Mesenteric fat pad (tissue), 1 donor: ENCODE measurements at places on chromosomes 2 and 18.

- DNase-seq: no peak
These were observed 23.8 kb downstream of the SOWAHC start for GRCh38 chr2:109637749-109638570.

GRCh38 chr2:173235947-173236803 lies 118.5 kb upstream of the CDCA7 start:
- DNase-seq: no peak

DNA sequence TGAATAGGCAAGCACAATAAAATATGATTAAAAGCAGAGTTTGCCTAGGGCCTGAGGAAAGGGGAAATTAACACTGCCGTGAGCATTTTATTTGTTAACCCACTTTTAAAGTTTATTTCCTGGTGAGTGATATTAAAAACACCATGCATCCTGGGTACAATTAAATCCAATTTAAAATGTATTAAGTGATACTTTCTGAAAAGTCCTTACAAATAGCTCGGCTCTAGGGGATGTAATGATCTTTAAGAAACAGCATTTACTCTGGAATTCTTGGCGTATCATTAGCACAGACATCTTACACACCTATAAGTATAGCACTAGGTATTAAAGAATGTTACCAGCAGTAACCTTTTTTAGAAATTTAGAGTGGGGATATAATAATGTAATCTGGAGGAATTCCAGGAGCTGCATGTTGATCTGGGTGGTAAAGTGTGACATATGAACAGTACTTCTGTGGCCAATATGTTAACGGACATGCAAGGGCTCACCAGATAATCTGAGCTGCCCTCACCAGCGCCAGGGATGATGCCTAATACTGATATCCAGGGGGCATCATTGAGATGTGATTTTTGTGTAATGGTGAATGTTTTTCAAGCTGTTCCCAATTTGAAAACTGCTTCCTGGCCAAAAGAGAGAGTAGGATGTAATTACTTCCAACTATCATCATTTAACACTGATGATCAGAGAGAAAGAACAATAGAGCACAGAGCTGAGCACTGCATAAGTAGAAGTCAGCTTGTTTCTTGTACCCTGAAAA lies 235.9 kb downstream of the DSEL start:
- DNase-seq: no peak

GRCh38 chr2:227480528-227480927 lies 8.6 kb downstream of the AGFG1 start:
- DNase-seq: no peak

GRCh38 chr2:86023366-86023712 lies 82.3 kb downstream of the POLR1A start:
- DNase-seq: no peak

- no peak for DNase-seq
These were observed 209.3 kb upstream of the SOX11 start for GRCh38 chr2:5482929-5483331.

GRCh38 chr2:120778244-120778643 lies 42.6 kb downstream of the GLI2 start:
- no peak for DNase-seq

GRCh38 chr2:207040696-207041095 lies 101.4 kb downstream of the CPO start:
- DNase-seq: no peak

- no peak for DNase-seq
These were observed 111.4 kb downstream of the FEZ2 start for GRCh38 chr2:36486521-36487044.

DNA sequence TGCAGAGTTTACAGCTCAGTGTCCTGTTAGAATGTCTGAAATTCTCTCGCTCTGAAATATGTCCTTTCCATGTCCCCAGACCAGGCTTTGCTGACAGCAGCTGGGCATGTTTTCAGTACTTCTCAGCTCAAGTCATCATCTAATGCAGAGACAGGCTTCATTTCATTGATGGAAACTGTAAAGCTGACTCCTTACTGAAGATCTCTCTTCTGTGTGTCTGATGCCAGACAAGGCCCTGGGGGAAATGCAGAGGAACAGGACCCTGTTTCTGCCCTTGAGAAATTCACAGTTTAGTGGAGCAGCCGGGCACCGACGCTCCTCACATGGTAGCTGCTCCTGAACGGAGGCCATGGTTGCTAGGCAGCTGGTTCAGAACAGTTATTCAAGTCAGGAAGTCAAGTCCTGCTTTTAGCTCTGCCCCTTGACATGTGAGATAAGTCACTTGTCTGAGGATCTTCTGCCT lies 24.6 kb upstream of the FZD7 start:
- DNase-seq: peak; percentile 55

- no peak for DNase-seq
These were observed 76.5 kb downstream of the NOL10 start for GRCh38 chr2:10613263-10613662.
